Esophagus (tissue), 2 donors: ENCODE measurements at places on chromosomes 7 and 10. TPM values are rescaled to one million over a fixed set of nuclear protein-coding genes. Genes with fewer than 3 reads are reported as not detected.

Gene GIMAP4
- 4.6 TPM for polyA plus RNA-seq

Gene TEX47
- polyA plus RNA-seq: not detected

Gene TMEM130
- polyA plus RNA-seq: not detected

Gene GATA3
- 0.31 TPM for polyA plus RNA-seq

Gene SPDYE2B
- not detected for polyA plus RNA-seq

Gene STAG3
- polyA plus RNA-seq: 0.73 TPM

Gene FAM25A
- 2,365 TPM for polyA plus RNA-seq

Gene UNCX
- not detected for polyA plus RNA-seq

Gene HOXA6
- polyA plus RNA-seq: 0.69 TPM

Gene CLEC5A
- polyA plus RNA-seq: 0.78 TPM

Gene MPP7
- 19.7 TPM for polyA plus RNA-seq

Gene IFIT3
- polyA plus RNA-seq: 2.6 TPM

Gene CALHM1
- not detected for polyA plus RNA-seq

Gene CHN2
- polyA plus RNA-seq: 1.5 TPM

Gene FAM171A1
- 2.3 TPM for polyA plus RNA-seq
